ENCODE measurements at places on chromosomes 7 and 10.

- no peak for DNase-seq
Measured at GRCh38 chr7:157925383-157925875, 588.6 kb downstream of the DNAJB6 start.

- DNase-seq: no peak
Measured at GRCh38 chr10:132281915-132282666, 25.7 kb downstream of the STK32C start.

- DNase-seq: no peak
Measured at GRCh38 chr10:99234041-99234790, 1.4 kb downstream of the HPSE2 start.

DNA sequence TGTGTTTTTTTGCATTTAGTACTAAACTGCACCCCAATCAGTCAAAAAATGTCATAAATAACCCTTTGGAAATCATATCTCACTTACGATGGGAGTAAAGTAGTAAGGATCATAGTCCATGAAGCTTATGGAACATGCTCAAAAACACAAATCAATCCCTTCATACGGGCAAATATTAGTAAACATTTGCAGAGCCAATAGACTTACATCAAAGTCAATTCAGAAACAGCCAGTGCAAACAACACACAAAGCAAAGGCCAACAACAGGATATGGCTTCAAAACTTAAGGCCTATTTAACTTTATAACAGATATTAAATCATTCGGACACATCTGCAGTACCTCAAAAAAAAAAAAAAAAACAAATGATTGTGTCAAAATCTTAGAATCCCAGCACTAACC, 32.1 kb downstream of the SGCE start:
- DNase-seq: no peak

GRCh38 chr7:47945261-47946015, 2.8 kb downstream of the PKD1L1 start:
- DNase-seq: no peak

Data from iPS DF 19.7 (cell line).